ENCODE measurements at places on chromosomes 1 and 21. TPM values are rescaled to one million over a fixed set of nuclear protein-coding genes. Genes with fewer than 3 reads are reported as not detected.
A peak's percentile ranks its signal among the peaks of the same experiment; 100 is the strongest.

Gene PLEKHG5
- 12.2 TPM for total RNA-seq

Gene TMCC2
- 0.91 TPM for total RNA-seq

Gene SPRR2A
- not detected for total RNA-seq

Gene LYST
- total RNA-seq = 3.6 TPM

Gene ASAP3
- total RNA-seq = 10.8 TPM

Gene PROK1
- not detected for total RNA-seq

Gene TMEM240
- total RNA-seq = 1.0 TPM

Gene LINGO4
- total RNA-seq = not detected

GRCh38 chr1:207605444-207606361 is 39.2 kb upstream of the CR1L start:
- DNase-seq = no peak

DNA sequence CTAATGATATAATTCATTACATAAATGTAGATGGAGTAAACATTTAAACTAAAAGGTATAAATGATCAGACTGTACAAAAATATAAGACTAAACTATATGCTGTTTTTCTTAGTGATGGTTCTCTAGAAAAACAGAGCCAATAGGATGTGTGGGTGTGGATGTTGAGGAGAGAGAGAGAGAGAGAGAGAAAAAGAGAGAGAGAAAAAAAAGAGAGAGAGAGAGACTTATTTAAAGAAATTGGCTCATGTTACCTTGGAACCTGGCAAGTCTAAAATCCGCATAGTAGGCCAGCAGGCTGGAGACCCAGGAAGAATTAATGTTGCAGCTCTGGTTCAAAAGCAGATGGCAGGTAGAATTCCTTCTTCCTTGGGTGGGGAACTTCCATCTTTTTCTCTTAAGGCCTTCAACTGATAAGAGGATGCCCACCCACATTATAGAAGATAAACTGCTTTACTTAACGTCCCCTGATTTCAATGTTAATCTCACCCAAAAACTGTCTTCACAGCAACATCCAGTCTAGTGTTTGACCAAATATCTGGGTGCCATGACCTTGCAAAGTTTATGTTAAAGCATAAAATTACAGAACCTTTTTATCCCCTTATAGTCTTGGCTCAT is 74.3 kb upstream of the KCNJ15 start:
- DNase-seq = no peak

DNA sequence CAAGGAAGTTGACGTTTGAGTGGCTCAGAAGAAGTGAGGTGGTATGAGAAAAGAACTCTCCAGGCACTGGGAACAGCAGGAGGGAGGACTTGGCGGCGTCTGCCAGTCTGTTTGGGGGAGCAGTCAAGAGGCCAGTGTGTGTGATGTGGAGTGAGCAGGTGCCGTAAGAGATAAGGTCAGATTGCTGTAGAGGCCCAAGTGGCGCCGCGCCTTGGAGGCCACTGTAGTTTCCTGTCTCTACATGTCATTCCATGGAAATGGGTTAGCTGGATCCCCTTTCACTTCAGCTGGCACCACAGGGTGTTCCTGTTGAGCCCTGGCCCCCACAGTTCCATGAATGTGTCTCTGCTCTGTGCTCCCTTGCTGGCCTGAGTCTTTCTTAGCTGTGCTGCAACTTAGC is 35.5 kb upstream of the PTPRF start:
- no peak for DNase-seq

DNA sequence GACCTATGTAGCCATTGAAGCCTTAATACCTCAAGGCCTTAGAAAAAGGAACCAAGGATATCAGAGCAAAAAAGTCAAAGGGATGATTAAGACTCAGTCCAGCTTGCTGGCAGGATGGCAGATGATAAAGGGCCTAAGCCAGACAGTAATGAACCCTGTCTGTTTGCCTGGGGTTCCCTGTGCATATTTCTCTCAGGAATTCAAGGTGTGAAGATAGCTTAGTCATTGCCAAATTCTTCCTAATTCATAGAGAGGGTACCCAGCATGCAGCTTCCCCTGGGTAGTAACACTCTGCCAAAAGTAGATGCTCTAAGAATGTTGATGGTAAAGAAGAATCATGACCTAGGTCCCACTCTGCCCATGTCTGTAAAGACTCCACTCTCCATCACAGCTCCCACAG is 210.6 kb upstream of the COA6 start:
- DNase-seq = no peak

DNA sequence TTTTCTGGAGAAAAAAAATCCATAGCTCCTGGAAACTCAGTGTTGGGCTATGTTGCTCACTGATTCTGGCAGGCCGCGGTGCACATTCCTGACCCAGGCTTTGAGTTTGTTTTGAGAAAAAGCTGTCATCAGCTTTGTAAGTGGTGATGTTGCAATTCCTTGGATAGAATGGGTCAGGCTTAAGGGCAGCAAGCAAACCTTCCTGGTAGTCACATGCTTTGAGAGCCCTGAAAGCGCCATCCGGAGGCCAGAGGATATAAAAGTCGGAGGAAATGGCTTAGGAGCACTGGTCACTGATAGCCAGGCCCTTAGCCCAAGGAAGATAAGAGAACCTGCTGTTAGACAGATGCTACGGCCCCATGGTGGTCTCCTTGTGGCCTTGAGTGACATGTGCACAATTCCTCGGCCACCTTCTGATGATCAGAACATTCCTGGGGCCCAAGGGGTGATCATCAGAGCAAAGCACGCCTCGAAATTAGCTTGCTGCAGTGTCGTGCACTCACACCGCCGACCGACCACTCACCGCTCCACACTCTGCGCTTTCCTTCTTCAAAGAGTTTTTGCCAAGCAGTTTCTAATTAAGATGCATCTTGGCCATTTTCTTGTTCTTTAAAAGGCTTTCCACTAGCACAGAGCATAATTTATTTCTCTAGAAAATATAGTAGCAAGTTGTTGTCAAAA is 78.6 kb downstream of the MAN1C1 start:
- DNase-seq = peak; percentile 84

DNA sequence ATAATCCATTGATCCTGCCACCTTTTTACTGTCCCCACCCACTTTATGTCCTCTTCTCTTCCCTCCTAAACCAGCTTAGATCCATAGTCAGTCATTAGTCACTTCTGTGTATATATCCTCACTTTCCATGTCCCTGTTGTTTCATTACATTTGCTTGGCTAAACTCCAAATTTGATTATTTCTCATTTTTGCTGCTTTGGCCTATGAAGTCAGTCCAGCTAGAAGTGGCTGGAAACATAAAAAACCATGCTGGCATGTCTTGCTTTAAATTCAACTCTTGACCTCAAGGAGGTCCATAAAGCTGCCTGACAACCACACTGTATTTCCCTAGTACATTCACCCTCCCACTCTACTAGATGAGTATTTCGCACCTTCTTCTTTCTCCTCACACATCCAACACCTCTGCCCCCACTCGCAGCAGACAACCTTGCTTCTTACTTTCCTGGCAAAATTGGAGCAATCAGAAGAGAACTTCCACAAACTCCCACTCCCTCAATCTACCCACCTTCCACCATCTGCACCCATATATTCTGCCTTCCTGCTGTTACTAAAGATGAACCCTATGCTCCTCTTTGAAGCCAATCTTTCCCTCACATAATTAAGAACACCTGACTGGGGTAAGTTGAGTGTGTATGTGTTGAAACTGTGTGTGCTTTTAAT is 72.1 kb downstream of the ZNF648 start:
- DNase-seq = no peak

DNA sequence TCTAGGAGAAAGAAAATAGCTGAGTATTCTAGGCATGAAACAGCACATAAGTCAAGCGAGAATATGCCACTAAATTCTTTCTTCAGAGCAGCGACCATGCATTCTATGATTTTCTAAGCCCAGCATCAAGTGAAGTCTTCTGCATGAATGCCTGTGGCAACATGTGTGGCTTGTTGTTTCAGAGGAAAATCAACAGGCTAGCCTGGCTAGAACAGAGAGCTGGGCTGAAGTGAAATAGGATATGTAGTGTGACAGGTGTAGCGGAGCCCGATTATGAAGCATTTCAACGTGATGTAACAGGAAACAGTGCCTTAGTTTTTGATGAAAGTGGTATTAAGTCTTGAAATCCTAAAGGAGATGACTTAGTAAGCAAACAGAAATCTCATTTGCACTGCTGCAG is 7.0 kb downstream of the CSDE1 start:
- no peak for DNase-seq

DNA sequence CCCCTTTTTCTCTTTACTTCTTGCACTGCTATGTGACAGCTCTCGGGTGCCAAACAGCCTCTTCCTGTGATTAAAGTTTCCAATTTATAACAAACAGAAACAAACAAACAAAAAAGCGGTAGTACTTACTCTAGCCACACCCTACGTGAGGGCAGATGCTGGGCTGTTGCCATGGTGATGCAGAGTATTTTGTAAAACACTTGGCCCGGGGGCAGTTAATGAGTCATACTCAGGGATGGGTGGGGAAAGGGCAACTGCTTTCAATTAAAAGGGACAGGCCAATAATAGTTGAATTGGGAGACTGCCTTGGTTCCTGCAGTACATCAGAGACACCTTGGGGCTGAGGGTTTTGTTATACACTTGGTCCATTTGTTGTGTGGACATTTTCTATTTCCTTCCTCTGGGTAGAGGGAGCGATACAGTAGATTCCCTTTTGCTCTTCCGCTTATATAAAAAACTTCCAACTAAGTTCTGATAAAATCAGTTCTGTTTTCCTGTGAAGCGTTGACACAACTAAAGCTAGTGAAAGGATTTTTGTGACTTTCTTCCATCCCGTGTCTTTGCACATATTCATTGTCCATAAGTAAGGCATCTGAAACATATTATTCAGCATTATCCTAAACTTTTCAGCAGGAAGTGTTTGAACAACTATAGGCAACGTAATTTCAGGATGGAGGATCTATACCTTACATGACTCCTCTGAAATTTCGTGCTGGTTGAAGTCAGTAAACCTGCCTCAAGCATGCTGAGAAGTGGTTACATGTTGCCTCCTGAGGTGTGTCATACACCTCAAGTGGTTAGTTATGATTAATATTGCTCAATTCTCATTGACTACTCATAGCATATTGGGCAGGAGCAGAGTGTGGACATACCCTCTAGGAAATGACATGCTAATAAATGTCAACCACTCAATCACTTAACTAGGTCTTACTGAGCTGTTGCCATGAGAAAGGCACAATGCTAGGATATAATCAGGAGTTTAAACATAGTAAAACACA is 36.7 kb upstream of the THEM4 start:
- DNase-seq = peak; percentile 80

DNA sequence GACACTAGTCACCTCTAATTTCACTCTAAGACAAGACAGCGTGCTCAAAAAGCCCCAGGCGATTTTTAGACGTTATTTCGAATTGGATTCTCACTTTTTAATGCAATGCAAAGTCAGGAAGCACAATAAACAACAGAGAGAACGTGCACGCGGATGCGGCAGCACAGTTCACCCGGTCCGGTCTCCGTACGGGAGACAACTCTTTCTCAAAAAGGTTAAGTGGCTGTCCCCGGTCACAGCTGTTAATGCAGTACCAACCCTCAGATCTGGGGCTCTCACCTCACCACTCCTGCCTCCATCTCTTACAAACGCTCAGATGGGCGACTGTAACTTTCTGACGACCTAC is 1.2 kb downstream of the HP1BP3 start:
- DNase-seq = no peak

DNA sequence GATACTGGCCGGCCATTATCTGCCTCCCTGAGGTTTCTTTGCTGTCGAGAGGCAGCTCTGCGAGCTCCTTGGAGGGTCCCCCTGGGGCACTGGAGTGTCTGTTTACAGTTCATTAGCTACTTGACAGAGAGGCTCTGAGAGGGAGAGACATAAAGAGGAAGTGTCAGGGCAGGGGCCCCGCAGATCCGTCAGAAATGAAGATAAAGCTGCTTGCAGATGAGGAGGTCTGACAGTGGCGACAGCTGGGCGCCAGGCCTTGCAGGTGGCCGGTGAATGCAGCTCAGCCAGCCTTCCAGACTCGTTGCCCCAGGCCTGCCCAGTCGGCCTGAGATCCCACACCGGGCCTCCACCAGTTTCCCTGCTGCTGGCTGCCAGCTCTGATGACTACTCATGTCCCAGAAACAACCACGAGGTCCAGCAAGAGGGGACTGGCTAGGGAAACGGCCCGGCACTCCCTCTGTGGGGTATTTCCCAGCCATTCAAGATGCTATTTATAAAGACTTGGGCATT is 84.7 kb downstream of the DISP3 start:
- DNase-seq = no peak

DNA sequence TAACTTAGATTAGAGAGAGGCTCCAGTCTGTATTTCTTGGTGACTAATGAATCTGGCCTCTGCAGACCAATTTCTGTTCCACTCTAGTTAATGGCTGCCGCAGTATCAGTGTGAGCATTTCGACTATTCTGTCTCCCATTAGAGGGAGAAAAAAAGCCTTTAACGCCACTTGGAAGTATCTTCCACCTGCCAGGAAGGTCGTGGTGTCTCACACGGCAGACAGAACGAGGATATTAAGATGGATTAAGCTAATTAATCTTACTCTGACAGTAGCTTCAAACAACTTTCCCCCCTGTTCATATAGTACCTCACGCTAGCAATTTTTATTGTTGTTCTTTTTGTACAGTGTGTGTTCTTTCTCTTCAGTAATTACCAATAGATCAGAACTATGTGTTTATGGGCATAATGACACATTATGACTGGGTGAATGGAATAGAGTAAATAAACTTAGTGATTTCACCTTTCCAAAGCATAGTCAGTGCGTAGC is 153.8 kb downstream of the ADGRL2 start:
- no peak for DNase-seq

GRCh38 chr1:162020150-162020549 is 3.5 kb downstream of the OLFML2B start:
- no peak for DNase-seq

- DNase-seq = peak; percentile 54
Measured at GRCh38 chr1:193211539-193211938, 25.1 kb upstream of the B3GALT2 start.

DNA sequence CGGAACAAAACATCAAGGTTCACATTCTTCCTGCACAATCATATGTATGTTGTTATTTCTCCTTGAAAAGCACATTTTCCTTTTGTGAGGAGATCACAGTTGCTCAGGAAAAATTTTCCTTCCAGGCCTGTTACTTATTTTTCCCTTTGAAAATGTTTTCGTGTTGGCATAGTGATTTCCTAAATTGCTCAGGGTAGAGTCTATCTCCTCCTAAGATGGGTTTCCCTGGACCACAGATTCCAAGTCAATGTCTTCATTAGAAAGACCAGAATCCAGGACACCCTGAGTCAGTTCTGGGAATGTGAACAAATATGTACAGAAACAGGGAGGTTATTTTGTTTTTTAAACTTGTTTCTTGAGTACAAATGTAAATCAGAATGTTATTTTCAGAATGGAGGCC is 94.3 kb upstream of the C1orf105 start:
- DNase-seq = no peak

All from Caco-2 (cell line).